ENCODE measurements at places on chromosomes 3 and 15.

DNA sequence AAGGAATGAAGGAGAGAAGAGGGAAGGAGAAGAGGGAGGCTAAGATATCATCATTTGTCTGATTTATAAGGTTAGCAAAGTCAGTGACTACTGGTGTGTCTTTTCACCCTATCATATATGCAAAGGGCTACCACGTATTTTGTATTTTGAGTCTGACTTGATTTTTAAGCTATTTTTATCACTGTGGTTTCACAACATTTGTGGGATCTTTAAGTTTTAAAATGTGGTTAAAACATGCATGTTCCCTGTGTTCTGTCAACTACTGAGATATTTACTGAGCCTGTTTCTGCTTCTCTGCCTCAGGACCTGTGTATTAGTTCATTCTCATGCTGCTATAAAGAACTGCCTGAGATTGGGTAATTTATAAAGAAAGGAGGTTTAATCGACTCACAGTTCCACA, 22.5 kb upstream of the SPTSSB start:
- no peak for DNase-seq

DNA sequence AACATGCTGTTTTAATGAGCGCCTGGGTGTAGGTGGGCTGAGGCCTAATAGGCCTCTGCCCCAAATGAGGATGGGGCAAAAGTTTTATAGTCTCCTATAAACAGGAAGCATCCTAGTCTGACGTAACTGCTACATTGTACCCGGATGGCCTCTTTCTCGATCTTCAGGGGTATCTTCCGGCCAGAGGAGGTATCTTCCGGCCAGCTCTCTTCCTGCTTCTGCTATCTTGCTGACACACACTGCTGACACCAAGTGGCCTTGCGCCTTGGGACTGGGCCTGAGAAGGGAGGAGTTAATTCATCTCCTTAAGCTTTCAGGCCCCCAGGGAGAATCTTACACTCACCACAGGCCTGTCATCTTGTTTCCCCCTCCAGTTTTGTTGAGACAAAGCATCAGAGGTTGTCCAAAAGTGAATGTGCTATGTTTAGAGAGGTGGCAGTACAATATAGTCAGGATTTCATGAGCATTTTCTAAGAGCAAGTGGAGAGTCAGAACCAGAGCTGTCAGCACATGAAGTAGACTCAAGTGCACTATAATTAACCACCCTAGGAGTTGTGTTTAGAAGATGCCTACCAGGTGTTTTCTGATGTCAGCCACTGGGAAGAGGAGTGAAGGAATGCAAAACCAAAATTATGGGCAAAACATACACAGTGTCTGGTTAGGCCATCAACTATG, 15.6 kb upstream of the IGSF10 start:
- DNase-seq: no peak

- no peak for DNase-seq
These were observed 652.5 kb downstream of the EDEM1 start for GRCh38 chr3:5840056-5840455.

- no peak for DNase-seq
These were observed 487.6 kb downstream of the NAALADL2 start for GRCh38 chr3:175346573-175347356.

GRCh38 chr15:60994963-60995475, 234.1 kb downstream of the RORA start:
- no peak for DNase-seq

- no peak for DNase-seq
These were observed 49.8 kb upstream of the SYN2 start for GRCh38 chr3:11954312-11954934.

- no peak for DNase-seq
These were observed 56.8 kb downstream of the PHLDB2 start for GRCh38 chr3:111915905-111916304.

GRCh38 chr15:73760330-73761329, 7.5 kb upstream of the INSYN1 start:
- no peak for DNase-seq

DNA sequence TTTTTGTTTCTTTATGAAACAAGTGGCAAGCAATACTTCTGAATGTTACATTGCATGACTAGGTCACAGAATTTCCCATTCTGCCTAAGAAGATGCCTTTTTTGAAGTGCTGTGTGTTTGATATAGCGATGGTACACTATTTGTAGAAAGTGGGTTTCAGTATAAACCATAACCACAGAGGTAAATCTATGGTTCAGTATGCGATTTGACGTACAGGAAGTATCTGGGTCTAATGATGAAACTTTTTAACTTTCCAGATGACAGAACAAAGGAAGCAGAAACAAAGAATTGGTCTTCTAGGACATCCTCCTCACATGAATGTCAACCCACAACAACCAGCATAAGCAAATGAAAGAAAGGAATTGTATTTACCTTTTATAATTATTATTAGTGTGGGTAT, 133.4 kb upstream of the BHLHE40 start:
- DNase-seq: no peak

DNA sequence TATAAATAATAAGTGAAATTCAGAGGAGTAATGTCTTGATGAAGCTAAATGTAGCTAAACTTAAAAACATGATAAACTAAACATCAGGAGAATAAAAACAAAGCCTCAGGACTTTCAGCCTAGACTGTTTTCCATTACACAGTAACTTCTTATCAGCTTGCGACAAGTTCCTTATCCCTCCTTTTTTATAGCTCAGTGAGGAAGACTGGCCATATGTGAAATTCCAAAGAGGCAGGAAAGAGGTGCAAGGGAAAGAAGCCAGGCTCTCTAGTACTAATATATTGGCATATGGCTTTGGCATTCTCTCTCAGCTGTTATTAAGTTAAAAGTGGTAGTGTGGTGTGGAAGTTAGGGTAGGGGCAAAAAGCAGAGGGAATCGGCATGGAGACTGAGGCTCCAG, 4.4 kb downstream of the COX17 start:
- DNase-seq: no peak

GRCh38 chr3:52068730-52069129, 12.4 kb upstream of the DUSP7 start:
- DNase-seq: no peak

GRCh38 chr3:191339316-191339917, 9.1 kb upstream of the UTS2B start:
- no peak for DNase-seq

DNA sequence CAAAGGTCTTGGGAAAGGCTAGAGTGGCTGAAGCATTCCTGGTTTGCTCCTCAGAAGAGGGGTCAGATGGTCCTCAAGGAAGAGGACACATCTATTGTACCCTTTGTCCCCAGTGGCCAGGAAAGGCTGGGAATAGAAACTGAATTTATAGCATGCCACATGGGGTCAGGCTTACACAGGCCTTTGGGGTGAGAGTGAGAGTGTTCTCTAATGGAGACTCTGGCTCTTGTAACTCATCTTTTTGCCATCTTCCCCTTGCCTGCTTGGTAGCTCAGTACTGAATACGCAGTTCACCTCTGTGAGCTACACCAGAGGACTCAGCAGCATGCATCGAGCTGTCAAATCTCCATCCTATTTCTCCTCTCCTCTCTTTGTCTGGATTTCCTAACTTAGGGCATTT, 87.5 kb downstream of the ATP2B2 start:
- no peak for DNase-seq

DNA sequence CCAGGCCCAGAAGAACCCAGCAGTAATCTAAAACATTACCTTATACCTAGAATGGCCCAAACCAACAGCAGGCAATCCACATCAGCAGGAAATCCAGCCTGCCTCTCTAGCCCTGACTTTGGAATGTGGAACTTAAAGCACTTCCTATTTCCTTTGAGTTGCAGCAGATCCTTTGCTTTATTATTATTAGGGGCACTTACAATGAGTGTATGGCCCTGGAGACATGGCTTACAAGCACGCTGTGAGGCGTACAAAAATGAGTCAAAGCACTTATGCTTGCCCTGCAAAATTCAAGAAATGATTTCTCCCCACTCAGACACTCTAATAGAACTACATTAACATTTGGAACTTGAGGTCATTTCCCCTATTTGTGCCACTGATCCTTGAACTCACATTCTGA, 9.5 kb upstream of the KNSTRN start:
- DNase-seq: no peak

DNA sequence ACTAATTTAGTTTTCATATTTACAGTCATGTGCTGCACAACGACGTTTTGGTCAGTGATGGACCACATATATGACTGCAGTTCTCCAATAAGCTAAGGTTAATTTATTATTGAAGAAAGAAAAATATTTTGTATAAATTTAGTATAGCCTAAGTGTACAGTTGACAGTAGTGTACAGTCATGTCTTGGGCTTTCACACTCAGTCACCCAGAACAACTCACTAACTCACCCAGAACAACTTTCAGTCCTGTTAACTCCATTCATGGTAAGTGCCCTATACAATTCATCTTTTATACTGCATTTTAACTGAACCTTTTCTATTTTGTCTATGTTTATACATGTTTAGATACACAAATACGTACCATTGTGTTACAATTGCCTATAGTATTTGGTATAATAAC, 3.8 kb upstream of the GABRR3 start:
- no peak for DNase-seq

- DNase-seq: no peak
These were observed 76.6 kb downstream of the IL12A start for GRCh38 chr3:160065282-160065681.

DNA sequence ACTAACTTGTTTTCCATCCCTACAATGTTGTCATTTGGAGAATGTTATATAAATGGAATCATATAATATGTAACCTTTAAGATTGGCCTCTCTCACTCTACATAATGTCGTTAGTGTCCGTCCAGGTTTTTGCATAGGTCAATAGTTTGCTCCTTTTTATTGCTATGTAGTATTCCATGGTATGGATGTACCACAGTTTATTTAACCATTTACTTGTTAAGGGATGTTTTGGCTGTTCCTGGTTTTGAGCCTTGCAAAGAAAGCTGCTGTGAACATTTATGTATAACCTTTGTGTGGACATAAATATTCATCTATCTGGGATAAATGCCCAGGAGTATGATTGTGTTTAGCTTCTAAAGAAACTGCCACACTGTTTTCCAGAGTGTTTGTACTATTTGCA, 34.1 kb upstream of the SEC22A start:
- DNase-seq: no peak

GRCh38 chr3:70754314-70754713, 441.9 kb upstream of the MDFIC2 start:
- DNase-seq: no peak

DNA sequence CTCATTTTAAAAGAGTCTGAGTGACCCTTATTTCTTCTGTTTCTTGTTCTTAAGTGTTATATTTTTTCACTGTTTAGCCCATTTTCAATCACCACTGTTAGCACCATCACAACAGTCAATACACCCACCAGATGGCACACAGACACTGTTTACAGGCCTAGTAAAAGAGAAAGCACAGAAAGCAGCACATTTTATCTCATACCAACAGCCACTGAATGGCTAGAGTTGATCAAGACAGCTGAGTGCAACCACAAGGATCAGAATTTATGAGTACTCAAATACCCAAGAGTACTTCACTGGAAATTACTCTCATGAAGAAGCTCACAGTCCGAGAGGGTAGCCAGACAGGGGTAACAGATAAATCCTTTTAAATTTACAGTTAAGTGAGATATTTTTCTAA, 127.0 kb downstream of the TFDP2 start:
- DNase-seq: peak; percentile 93

DNA sequence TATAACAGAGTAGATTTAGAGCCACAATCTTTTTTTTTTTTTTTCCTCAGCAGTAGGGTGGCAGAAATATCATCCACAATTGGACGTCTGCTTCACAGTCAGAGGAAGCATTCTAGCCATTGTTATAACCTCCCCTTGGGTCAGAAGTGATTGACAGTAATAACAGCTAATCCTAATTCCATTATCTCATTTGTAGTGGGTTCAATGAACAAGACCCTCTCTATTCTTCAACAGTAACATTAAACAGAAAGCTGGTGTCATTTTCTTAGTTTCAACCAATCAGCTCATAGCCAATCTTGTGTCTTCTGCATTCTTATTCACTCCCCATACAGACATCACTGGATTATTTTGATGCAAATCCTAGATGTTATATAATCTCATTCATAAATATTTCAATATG, 44.6 kb downstream of the QTRT2 start:
- no peak for DNase-seq

GRCh38 chr15:31314380-31314779, 12.3 kb upstream of the KLF13 start:
- no peak for DNase-seq

DNA sequence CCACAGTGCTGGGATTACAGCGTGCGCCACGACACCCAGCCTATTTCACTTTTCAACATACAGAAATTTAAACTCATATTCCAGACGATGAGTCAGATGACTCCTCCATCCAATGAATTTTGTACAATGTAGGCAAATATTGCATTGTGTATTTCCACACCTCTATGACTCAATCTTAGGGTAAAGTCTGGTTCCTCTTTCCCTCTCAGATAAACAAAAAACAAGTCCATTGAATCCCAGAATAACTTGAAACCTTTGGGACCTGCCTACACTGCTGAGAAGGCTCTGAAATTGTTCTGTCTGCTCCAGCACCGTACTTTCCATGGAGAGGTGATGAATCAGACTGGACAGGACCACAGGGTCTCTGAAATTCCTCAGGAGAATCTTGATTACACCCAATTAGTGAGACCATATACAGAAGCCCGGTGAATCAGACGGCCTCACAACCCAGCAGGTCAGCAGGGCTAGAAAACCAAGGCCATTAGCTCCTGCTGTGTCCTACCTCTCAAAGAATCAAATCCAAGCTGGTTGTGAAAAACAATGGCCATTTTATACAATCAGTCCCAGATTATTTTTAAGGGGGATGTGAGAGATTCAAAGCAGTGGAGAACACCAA, 112.6 kb downstream of the ERC2 start:
- DNase-seq: no peak

DNA sequence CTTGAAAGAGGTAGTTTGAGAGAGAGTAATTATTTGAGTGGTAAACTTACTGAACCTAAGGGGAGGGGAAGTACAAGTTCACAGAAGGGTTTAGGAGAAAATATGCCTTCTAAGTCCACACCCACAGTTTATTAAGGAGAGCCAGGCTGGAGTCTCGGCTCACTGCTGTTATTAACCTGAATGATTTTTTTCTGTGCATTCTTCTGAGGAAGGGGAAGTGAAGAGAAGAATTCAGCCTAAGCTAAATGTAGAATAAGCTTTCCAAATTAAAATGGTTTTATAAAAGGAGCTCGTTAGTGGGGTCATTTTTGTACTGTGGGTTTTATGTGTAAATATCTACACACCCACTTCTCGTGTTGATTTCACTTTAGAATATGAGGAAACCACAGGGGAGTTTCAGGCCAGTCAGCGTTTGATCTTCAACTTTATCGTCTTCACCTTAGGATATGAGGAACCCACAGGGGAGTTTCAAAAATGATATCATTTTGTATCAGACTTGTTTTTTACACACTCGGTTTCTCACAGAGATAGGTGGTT, 1.5 kb downstream of the WHAMM start:
- DNase-seq: peak; percentile 47
